Mesenteric fat pad (tissue), 1 donor: ENCODE measurements at places on chromosomes 2 and 18. TPM values are rescaled to one million over a fixed set of nuclear protein-coding genes. Genes with fewer than 3 reads are reported as not detected.
A peak's percentile ranks its signal among the peaks of the same experiment; 100 is the strongest.

GRCh38 chr2:188576006-188576405 lies 284.3 kb downstream of the GULP1 start:
- no peak for DNase-seq

DNA sequence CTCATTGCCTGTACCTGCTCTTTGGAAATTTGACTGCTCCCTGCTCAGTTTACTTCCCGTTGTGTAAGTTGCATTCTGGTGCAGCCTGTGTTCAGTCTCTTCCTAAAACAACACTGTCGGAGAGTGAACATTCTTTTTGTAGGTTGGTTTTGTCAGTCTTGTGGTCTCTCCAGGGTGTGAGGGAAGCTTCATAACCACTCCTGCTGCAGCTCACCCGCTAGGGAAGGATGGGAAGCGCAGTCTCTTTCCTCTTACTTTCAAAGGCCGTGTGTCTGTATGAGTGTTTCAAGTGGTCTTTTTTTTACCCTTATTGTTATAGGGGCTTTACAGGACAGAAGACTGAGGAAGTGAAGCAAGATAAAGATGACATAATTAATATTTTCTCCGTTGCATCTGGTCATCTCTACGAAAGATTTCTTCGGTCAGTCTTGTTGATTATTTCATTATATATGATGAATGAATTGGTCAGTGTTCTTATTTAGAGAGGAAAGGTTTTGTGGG lies 87.2 kb downstream of the UGGT1 start:
- no peak for DNase-seq

GRCh38 chr2:198168651-198169050 lies 364.3 kb downstream of the PLCL1 start:
- DNase-seq = no peak

DNA sequence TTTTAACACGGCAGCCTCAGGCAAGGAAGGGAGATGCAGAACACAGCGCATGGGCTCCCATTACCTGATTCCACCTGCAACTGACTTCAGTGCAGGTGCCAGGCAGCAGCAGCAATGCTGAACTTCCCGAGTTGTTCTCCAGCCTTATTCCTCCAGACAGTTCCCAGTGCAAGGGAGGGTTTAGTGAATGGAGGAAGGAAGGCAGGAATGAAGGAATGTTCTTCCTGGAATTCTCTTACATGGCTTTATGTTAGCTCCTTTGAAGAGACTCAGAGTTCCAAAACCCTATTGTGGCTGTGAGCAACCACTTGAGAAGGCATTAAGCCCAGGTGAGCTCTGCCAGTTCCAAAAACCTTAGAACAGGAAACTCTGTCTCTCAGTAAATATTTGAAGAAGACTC lies 45.5 kb downstream of the SERPINB7 start:
- no peak for DNase-seq

DNA sequence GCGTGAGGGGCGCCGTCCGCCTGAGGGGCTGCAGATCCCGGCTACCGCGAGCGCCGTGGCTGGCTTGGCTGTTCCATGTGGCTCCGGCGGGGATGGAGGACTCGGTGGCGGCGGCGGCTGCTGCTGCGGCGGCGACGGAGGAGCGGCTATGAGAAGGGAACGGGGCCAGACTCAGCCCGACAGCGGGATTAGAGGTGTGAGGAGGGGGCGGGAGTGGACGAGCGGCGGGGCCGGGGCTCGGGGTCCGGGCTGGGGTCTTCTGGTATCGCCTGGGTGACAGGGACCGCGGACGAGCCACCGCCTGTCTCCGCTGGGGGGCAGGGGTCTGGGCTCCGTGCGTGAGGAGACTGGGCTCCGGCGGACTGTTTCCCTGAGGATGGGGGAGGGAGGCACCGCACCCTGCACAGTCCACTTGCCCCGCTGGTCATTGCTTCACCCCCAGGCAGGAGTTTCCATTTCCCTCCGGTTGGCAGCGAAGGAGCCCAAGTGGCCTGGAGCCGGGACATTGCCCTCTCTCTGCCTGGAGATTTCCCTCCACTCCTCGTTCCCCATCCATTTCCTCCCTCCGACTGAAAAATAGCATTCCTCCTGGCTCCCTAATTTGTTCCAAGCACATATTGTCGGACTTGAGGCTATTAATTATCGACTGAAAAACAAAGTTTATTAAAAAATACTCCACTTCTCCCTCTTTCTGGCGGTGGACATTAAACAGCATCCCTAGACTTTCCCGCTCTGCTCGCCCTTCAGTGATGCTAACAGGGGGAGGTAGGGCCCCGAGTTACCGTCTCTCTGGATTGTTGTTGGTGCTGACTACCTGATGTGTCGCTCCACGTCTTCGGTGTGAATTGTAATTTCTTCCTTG lies 577 bp downstream of the EHBP1 start:
- no peak for DNase-seq

DNA sequence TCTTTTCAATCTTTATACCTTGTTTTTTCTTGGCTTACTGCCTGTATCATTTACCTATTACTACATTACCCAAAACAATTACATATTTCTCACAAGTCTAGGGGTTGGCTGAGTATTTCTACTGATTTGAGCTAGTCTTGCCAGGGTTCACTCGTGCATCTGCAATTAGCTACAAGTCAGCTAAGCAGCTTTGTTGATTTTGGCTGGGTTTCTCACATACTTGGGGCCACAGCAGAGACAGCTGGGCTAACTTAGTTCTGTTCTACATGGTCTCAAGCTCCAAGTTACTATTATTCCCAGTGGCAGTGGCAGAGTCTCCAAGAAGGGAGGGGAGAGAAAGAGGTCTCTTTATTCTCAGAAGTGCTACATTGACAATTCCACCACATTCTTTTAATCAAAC lies 54.7 kb upstream of the SP5 start:
- no peak for DNase-seq

- no peak for DNase-seq
Observed at GRCh38 chr18:66571845-66572244, 32.0 kb downstream of the CDH19 start.

GRCh38 chr18:6737833-6738232 lies 8.3 kb downstream of the ARHGAP28 start:
- DNase-seq = no peak

- no peak for DNase-seq
Observed at GRCh38 chr2:11050565-11050964, 104.7 kb upstream of the SLC66A3 start.

- no peak for DNase-seq
Observed at GRCh38 chr2:160920791-160921303, 239.4 kb upstream of the TANK start.

- no peak for DNase-seq
Observed at GRCh38 chr2:104734937-104735586, 118.9 kb upstream of the POU3F3 start.

DNA sequence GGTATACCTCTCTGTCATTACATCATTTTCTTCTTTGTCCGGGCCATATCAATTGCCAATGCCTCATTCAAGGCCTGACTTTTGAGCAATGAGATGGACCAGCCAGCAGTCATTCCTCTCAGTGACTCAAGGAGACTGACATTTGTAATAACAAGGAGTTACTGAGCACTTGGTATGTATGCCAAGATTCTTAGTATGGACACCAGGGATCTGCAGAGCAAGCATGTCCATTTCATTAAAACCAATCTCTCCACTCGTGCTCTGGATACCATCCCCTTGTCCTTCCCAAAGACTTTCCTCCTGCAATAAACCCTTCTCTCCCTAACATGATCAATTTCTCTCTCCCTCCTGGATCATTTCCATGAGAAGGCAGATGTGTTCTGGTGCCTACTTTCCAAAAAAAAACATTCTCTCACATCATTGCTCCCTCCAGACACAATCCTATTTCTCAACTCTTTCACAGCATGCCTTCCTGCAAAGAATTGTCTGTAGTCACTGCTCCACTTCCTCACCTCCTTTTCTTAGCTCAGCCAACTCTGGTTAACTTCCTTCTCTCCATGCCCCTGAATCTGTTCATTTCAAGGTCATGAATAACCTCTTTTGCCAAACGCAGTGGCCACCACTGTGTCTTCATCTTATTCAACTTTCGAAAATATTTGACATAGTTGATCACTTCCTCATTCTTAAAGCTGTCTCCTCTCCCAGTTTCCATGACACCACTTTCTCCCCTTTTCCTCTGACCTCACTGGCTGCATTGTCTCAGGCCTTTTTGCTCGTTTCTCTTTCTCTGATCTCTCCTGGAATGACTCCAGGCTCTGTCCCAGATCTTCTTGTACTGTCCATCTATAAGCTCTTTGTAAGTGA lies 102.8 kb upstream of the CYP1B1 start:
- DNase-seq = no peak

GRCh38 chr2:198374375-198375082 lies 570.1 kb downstream of the PLCL1 start:
- DNase-seq = no peak

- DNase-seq = no peak
Observed at GRCh38 chr2:170815311-170815710, 1.4 kb upstream of the GAD1 start.

- no peak for DNase-seq
Observed at GRCh38 chr18:72086421-72086820, 457.7 kb downstream of the CBLN2 start.

DNA sequence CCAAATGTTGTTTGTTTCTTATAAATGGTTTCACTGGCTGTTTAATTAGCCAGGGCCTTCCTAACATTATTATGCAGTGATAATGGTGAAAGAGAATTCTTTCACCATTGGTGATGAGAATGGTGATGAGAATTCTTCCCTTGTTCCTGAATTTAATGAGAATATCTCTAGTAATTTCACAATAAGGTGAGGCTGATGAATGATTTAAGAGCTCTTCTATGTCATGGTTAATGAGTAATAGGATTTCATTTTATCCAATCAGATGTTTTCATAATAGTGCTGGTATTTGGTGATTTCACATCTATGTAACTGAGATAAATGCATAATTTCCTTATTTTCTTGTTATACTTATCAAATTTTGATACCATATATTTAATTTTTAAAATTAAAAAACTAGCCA lies 535.7 kb upstream of the ZEB2 start:
- no peak for DNase-seq

GRCh38 chr2:56199492-56199891 lies 15.7 kb downstream of the CCDC85A start:
- DNase-seq = no peak

DNA sequence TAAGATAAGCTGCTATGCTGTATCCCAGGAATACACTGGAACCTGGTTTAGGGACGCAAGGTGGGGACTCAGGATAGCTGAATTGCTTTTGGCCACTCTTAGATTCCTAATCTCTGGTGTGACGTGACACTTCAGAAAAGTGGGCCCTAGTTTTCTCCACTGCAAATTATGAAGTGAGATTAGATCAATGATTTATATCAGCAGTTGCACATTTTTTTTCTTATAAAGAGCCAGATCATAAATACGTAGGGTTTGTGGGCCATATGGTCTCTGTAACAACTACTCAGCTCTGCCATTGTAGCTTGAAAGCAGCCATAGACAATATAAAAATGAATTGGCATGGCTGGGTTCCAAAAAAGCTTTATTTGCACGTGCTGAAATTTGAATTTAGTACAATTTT lies 85.4 kb upstream of the CPO start:
- DNase-seq = no peak

DNA sequence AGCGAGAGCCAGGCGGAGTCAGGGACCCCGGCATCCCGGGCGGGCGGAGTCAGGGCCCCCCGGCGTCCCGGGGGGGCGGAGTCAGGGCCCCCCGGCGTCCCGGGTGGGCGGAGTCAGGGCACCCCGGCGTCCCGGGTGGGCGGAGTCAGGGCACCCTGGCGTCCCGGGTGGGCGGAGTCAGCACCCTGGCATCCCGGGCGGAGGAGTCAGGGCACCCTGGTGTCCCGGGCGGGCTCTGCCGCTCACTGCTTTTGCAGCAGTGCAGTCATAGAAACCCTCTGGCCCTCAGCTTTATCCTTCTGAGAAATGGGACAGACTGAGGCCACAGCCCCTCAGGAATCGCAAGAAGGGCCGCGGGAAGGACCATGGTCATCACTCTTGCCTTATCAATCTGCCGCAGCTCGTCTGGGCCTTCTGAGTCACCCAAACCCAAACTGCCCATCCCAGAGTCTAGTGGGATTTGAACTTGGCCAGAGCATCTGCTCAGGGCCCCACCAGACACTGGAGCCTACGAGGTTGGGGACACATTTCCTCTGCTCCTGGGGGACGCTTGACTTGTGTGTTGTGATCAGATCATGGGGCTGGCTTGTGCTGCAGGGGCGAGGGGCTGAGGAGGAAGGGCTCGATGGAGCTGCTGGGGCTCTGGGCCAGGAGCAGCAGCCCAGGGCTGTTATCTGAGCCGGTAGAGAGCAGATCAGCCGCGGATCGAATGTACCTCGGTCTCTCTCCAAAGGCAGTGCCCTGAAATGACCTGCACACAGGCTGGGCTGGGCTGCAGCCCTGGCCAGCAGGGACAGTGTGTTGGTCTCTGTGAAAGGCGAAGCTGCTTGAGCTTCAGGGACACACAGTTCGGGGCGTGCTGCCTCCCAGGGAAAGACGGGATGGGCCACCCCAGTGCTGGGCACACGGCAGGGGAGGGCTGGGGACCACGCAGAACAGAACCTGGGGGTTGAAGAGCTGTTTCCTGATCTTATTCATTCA lies 290.1 kb upstream of the HDAC4 start:
- DNase-seq = peak; percentile 86

Gene CDH2
- 0.71 TPM for total RNA-seq

Gene TMEM127
- 58.7 TPM for total RNA-seq

Gene TMEM37
- total RNA-seq = 56.4 TPM

Gene C2orf76
- 12.5 TPM for total RNA-seq

Gene DES
- total RNA-seq = 62.5 TPM

Gene C18orf63
- total RNA-seq = not detected
